HFFc6 (cell line): ENCODE measurements at places on chromosomes 12 and 14. TPM values are rescaled to one million over a fixed set of nuclear protein-coding genes. Genes with fewer than 3 reads are reported as not detected.

GRCh38 chr12:116138364-116138763 is 139.1 kb downstream of the MED13L start:
- peaks cover 91% of the 10 kb centered on the region for H3K4me1 ChIP-seq
- DNase-seq = no peak
- no peaks in the 10 kb centered on the region for H3K36me3 ChIP-seq
- H3K27ac ChIP-seq = peak overlapping the region; percentile 36
- peak overlapping the region; percentile 24; the same call in 1 of the 2 replicates for H3K4me3 ChIP-seq

DNA sequence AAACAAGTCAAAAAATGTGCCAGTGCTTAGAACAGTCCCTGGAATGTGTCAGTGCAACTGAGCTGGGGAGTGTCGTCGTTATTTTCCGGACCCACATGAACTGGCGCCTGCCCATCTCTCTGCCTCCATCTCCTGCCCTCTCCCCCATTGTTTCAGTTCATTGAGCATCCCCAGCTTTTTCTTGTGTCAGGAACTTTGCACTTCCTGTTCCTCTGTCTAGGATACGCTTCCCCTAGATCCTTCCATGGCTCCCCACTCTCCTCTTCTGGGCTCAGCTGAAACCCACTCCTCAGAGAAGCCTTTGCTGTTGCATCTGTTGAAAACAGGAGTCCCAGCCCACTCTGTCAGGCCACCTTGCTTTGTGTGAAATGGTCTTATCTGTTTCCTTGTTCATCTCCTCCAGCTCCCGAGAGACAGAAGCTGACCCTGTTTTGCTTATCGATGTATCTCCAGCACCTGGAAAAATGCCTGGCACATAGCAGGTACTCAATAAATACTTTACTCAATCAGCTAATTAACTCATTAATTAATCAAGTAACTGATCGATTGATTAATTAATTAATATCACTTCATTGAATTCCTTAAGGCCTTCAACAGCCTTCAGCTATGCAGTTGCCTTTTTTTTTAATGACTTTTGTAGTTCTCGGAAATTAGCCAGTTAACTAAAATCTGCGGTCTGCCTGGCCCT is 2.7 kb upstream of the SCARB1 start:
- no peaks in the 10 kb centered on the region for H3K36me3 ChIP-seq
- H3K27ac ChIP-seq = no peak overlapping the region
- peaks cover 8% of the 10 kb centered on the region for H3K27me3 ChIP-seq
- DNase-seq = no peak
- H3K4me1 ChIP-seq = peaks cover 24% of the 10 kb centered on the region

- H3K4me1 ChIP-seq = peaks cover 66% of the 10 kb centered on the region
- H3K27me3 ChIP-seq = no peaks in the 10 kb centered on the region
- H3K4me3 ChIP-seq = no peak overlapping the region
- no peak for DNase-seq
- no peak overlapping the region for H3K27ac ChIP-seq
- peaks cover 44% of the 10 kb centered on the region for H3K36me3 ChIP-seq
Measured at GRCh38 chr12:106976668-106977067, 10.3 kb downstream of the MTERF2 start.

- peak overlapping the region; percentile 63 for H3K4me3 ChIP-seq
- peak overlapping the region; percentile 76 for H3K27ac ChIP-seq
- peaks cover 32% of the 10 kb centered on the region for H3K36me3 ChIP-seq
- peaks cover 62% of the 10 kb centered on the region for H3K4me1 ChIP-seq
- peaks cover 2% of the 10 kb centered on the region; the same call in 1 of the 2 replicates for H3K27me3 ChIP-seq
- peak; percentile 62 for DNase-seq
Measured at GRCh38 chr14:88470542-88471440, 84.0 kb downstream of the PTPN21 start.

DNA sequence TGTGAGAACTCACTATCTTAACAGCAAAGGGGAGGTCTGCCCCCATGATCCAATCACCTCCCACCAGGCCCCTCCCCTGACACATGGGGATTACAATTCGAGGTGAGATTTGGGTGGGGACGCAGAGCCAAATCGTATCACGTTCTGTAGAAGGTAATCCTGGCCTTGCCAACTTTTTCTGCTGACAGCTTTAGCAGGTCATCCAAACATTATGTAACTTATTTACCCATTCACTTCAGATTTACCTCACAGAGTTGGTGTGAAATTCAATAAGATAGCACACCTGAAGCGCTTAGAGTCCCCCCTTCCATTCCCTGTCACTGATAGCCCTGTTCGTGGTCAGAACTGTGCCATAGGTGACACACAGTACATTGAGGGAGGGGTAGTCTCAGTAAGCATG is 219.1 kb downstream of the FBXL14 start:
- H3K4me1 ChIP-seq = peaks cover 24% of the 10 kb centered on the region
- H3K27ac ChIP-seq = no peak overlapping the region
- H3K4me3 ChIP-seq = no peak overlapping the region
- no peaks in the 10 kb centered on the region for H3K27me3 ChIP-seq
- no peak for DNase-seq

DNA sequence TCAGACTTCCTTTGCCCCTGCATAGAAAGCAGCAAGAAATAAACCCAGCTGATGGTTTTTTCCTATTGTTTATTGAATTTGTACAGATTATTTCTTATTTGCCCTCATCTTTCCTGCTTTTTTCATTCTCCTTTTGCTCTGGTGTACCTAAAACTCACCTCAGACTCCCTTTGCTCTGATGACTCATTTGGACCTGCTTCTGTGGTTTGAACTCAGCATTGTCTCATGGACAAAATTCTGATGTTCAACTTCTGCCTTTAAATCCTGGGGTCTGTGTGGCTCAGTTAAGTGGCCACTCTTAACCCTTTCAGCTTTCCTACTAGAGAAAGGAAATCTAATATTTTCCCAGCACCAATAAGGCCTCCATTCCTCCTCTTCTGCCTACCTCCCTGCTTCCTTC is 3.5 kb upstream of the SENP1 start:
- no peak for DNase-seq
- no peaks in the 10 kb centered on the region for H3K36me3 ChIP-seq
- no peak overlapping the region for H3K27ac ChIP-seq
- no peak overlapping the region for H3K4me3 ChIP-seq

GRCh38 chr12:29617407-29617803 is 119.9 kb upstream of the OVCH1 start:
- no peak overlapping the region for H3K4me3 ChIP-seq
- no peaks in the 10 kb centered on the region for H3K4me1 ChIP-seq
- DNase-seq = no peak
- no peak overlapping the region for H3K27ac ChIP-seq
- H3K36me3 ChIP-seq = no peaks in the 10 kb centered on the region

- no peak for DNase-seq
- H3K4me3 ChIP-seq = no peak overlapping the region
- H3K36me3 ChIP-seq = peaks cover 10% of the 10 kb centered on the region
- H3K27ac ChIP-seq = no peak overlapping the region
- no peaks in the 10 kb centered on the region for H3K4me1 ChIP-seq
Measured at GRCh38 chr12:121239351-121240061, 29.6 kb downstream of the P2RX4 start.

DNA sequence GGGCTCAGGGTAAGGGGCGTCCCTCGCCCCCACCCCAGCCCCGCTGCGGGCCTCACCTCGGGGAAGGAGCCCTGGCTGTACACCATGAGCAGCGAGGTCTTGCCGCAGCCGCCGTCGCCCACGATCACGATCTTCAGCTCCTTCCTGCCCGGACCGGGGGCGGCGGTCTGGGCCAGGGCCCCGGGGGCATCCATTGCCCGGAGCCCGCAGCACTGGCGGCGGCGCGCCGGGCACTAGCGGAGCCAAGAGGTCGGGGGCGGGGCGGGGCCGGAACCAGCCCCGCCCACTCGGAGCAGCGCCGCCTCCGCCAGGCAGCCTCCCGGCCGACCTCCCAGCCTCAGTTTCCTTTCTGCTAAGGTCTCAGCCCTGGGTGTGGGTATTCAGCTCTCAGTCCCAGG is at the start of gene RHOF:
Gene RHOF, minus strand, starts transcription at position 249 of the 398 bp plus-strand sequence. Its CDS starts 55 bp downstream, at position 194.
- H3K27ac ChIP-seq = peak within 1 kb of the TSS; percentile 92
- H3K27me3 ChIP-seq = peaks cover 3% of the 10 kb centered on the region; the same call in 1 of the 2 replicates
- DNase-seq = no peak
- peaks cover 3% of the 10 kb centered on the region; the same call in 1 of the 2 replicates for H3K36me3 ChIP-seq

GRCh38 chr12:55816881-55817344 is 611 bp downstream of the SARNP start:
- no peak overlapping the region for H3K27ac ChIP-seq
- peaks cover 26% of the 10 kb centered on the region for H3K36me3 ChIP-seq
- DNase-seq = no peak

DNA sequence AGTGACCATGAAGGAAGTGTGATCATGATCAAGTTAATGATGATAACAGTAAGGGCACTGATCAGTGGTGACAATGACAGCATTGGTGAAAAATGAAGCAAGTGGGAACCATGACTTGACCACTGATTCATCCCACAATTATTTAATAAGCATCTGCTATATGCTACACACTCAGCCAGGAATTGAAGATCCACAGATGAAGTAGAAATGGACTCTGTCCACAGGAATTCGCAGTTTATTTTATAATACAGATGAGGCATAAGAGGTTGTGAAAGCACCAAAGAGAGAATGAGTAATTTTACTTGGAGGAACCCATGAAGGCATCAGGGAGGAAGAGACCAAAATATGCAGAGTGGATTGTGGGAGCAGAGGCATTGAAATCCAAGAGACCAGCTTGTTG is 33.8 kb upstream of the SMUG1 start:
- H3K27ac ChIP-seq = no peak overlapping the region
- no peaks in the 10 kb centered on the region; the same call in 1 of the 2 replicates for H3K27me3 ChIP-seq
- no peak overlapping the region for H3K4me3 ChIP-seq
- H3K4me1 ChIP-seq = peaks cover 19% of the 10 kb centered on the region
- H3K36me3 ChIP-seq = no peaks in the 10 kb centered on the region

The SYCP3 gene
- not detected in 3 replicates for total RNA-seq

The DHRS2 gene
- 0.33 to 0.63 TPM (median 0.51 TPM) in 3 replicates for total RNA-seq

The SYNE3 gene
- total RNA-seq = 16.3 to 20.4 TPM (median 18.9 TPM) in 3 replicates

The ANO4 gene
- total RNA-seq = not detected in 3 replicates

The LMNTD1 gene
- total RNA-seq = 0.36 to 1.0 TPM (median 0.69 TPM) in 3 replicates

The GLIPR1 gene
- 205 to 303 TPM (median 238 TPM) in 3 replicates for total RNA-seq

The BHLHE41 gene
- total RNA-seq = 8.0 to 17.9 TPM (median 13.0 TPM) in 3 replicates

The SYT10 gene
- not detected in 2 replicates for total RNA-seq
